ENCODE measurements at places on chromosomes 2 and 18.

GRCh38 chr2:65482971-65483370 lies 50.6 kb upstream of the SPRED2 start:
- DNase-seq: no peak

DNA sequence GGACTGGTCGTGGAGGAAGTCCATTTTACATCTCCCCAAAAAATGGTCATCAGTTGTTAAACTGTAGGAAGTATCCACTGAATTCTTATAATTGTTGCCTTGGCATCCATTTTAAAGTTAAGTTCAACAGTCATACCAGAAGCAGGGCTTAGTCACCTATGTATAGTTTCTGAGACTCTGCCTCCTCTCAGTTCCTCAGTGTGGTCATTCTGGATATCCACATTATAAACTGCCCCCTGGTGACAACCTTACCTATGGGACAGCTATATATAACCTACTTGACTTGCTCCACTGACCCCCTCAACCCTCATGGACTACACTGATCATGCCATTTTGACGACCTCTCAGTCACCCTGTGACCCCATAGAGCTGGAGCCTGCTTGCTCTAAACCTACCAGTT lies 617.0 kb downstream of the LRP1B start:
- DNase-seq: no peak

GRCh38 chr2:10658041-10658913 lies 31.5 kb downstream of the NOL10 start:
- no peak for DNase-seq

- DNase-seq: no peak
These were observed 72.5 kb upstream of the LRRTM1 start for GRCh38 chr2:80377071-80377470.

DNA sequence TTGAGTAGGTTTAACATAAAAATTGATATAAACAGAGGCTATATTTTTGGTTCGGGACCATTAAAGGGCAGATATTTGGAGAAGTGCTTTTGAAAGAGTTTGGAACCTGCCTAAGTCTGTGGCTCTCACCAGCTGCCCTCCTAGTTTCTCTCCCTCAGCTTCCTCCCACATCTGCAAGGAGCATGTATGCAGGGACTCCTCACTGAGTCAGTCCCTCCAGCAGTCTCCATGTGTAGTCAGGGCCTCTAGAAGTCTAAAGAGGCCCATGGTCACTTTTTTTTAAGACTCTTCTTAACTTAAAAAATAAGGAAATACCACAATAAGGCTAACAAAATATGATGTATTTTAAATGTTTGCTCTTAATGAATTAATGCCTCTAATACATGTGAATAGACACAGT lies 220.0 kb upstream of the TANK start:
- DNase-seq: no peak

DNA sequence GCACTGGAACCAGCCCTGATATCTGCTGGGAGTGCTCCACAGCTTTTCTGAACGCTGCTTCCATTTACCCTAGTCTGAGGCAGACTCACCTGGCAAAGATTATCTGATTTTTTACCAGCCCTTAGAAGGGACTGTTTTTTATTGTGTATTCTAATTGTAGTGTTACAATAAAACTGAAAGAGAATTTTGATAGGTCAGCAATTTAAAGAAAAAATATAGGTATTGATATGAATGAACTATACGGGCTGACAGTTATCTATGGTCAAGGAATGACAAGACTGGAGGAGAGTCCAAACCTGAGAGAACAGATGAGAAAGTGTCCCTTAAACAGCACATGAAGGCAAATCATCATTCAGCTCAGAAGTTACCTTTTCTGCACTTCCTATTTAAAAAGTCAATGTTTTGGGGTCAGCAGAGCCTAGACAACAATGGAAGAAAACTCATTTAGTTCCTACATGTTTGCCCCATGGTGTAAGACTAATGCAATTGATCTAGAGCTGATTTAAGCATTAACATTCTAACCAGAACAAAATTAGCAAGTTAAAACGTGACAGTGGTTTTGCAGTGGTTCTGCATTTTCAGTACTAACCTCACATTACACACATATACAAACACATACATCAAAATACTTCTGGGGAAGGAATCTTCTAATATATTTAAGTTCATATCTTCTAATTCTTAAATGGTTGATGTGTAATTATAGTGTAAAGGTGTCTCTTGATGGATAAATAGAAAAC lies 500.9 kb downstream of the TGIF1 start:
- no peak for DNase-seq

DNA sequence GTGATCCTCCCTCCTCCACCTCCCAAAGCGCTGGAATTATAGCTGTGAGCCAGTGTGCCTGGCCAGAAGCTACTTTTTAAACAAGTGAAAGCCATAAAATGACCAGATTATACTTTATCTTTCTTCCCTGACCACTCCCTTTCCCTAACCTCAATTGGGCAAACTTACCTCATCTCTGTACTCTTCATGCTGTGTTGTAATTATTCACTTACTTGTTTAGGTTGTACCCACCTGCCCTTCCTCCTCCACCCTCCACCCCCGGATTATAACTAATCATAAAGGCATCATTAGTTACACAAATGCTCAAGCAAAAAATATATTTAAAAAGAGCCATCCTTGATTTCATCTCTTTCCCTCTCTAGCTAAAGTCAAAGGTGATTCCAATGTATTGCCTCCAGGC lies 279.9 kb downstream of the SETBP1 start:
- DNase-seq: no peak

GRCh38 chr2:232280341-232280740 lies 98.2 kb upstream of the ALPP start:
- DNase-seq: no peak

DNA sequence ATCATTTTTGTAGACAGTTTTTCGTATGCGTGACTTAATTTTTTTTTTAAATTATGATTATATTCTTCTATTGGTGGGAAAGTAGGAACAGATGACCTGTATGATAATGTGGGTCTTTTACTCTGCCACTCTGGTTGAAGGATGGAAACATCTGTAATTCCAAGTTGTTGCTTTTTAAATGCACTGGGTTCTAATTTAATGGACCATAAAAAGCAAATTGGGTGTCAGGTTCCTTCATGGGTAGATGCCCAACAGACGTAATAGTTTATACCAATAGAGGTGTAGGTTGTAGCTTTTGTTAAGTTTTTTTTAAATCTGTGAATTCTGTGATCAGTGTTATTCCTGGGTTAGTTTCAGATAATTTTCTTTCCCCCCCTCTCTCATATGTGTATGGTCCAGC lies 117.6 kb downstream of the MAP4K4 start:
- no peak for DNase-seq

- DNase-seq: no peak
These were observed 194.0 kb downstream of the DYSF start for GRCh38 chr2:71647356-71647755.

- DNase-seq: no peak
These were observed 202.3 kb downstream of the SLC8A1 start for GRCh38 chr2:40249577-40249976.

DNA sequence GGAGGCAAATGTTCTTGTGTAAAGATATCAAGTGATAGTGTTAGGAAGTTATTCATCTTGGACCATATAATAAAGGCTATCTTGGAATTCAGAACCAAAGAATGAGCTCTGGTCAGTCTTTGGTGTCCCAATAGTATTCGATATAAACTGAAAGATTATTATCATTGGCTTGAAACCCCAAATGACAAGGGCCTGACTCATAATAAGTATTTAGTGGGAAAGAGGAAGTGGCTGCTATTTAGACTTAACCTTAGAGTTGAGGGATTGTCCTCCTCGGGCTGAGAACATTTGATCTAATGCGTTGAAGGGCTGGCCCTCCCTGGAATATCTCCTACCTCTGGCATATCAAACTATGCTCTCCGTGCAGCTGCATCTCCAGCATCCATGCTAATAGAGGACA lies 67.5 kb downstream of the CDH20 start:
- DNase-seq: no peak

All from activated naive CD4-positive, alpha-beta T cell treated with anti-CD3 and anti-CD28 coated beads, Interleukin-2, amount 10 ng/mL, durations not matched to agents 7 days and 5 days (primary cell).